CD4-positive, alpha-beta memory T cell (primary cell): ENCODE measurements at places on chromosomes 6 and 20.
A peak's percentile ranks its signal among the peaks of the same experiment; 100 is the strongest.

GRCh38 chr6:63785006-63785405 lies 149.4 kb downstream of the PHF3 start:
- DNase-seq, result no peak

GRCh38 chr6:101760843-101761621 lies 367.5 kb downstream of the GRIK2 start:
- DNase-seq, result no peak

DNA sequence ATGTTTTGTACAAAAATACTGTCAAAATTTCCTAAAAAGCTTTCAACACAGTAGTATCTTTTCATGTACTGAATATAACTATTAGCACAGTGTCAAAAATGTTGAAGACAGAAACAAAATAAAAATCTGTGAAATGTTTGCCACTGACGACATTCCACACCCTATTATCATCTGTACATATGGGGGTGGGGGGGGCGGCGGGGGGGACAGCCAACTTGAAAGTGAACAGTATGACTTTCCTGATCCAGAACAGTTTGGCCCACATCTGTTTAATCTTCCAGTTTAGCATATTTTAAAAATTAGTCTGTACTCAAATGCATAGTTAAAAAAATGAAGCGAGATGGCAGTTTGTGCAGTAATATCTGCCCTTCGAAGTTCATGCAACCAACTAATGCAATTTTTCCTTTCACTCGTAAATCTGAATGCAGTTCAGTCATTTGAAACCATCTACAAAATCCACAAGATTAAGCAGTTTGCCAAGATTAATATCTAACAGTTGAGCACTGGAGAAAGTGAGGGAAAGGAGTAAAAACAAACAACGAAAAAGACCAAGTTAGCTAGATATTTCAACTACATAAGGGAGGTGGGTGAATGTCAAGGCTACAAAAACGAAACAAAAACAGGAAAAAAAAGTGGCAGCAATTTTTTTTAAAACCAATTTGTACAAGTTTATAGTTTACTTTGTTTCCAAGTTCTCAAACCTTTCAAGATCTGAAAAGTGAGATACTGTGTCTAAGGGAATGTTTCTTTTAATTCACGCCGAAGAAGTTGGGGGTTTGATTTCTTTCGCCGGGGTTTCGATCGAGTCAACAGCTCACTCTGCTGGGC lies 1.9 kb downstream of the CITED2 start:
- DNase-seq, result no peak

GRCh38 chr6:107114926-107115694 lies at the start of gene BEND3:
TSS of gene BEND3 (minus strand) at chr6:107115515. CDS start at chr6:107099285, 16,230 bp downstream.
- peak; percentile 40 for DNase-seq

DNA sequence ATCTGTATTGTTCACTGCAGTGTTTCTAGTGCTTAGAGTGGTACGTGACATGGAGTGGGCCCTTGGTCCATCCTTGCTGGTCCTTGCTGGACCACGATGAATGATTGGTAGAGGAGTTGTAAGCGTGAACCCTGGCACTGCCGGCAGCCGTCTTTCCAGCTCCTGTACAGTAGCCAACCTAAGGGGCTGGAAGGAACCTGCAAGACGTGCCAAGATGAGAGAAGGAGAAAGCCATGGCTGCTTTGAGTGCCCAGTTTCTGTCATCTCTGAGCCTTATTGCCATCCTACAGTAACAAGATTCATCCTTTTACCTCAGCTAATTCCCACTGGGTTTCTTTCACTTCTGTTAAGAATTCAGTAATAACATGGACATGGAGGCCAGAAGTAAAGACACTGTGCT lies 5.9 kb downstream of the DHX35 start:
- DNase-seq, result no peak

GRCh38 chr20:52349806-52350205 lies 158.2 kb upstream of the ZFP64 start:
- no peak for DNase-seq
